Dermis microvascular lymphatic vessel endothelial cell (primary cell): ENCODE measurements at places on chromosomes 7 and 10. TPM values are rescaled to one million over a fixed set of nuclear protein-coding genes. Genes with fewer than 3 reads are reported as not detected.

Gene OPN4
- not detected in 2 replicates for total RNA-seq

Gene SGCE
- total RNA-seq, result 59.6 and 85.8 TPM in 2 replicates

GRCh38 chr7:1539882-1540775, 9.6 kb downstream of the MAFK start:
- DNase-seq, result no peak

GRCh38 chr7:69722843-69723242, 124.6 kb downstream of the AUTS2 start:
- DNase-seq, result no peak

Gene HABP2
- 0.25 TPM in 1 of 2 replicates, not detected in the other for total RNA-seq

Gene ZNF365
- total RNA-seq, result not detected in 2 replicates

- DNase-seq, result no peak
These were observed 28.2 kb downstream of the SFR1 start for GRCh38 chr10:104150139-104150538.
